Muscle of arm (tissue), 14 donors: ENCODE measurements at places on chromosomes 5 and 9.

DNA sequence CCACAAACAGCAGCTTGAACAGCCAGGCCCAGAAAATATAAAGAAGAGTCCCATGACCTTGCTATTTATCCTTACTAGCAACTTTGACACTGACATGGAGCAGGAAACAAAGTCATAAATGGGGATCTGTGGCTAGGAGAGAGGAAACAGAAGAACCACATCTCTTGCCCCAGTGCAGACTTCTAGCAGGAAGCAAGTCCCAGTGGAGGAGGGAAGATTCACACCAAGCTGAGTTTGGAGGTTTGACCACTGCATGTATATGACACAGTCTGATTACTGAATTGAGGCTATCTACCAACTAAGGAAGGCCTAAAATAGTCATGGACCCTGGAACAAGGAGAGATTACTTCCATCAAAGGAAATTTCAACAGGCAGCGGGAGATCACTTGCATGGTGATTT, 51.4 kb downstream of the CDH6 start:
- no peak for DNase-seq

DNA sequence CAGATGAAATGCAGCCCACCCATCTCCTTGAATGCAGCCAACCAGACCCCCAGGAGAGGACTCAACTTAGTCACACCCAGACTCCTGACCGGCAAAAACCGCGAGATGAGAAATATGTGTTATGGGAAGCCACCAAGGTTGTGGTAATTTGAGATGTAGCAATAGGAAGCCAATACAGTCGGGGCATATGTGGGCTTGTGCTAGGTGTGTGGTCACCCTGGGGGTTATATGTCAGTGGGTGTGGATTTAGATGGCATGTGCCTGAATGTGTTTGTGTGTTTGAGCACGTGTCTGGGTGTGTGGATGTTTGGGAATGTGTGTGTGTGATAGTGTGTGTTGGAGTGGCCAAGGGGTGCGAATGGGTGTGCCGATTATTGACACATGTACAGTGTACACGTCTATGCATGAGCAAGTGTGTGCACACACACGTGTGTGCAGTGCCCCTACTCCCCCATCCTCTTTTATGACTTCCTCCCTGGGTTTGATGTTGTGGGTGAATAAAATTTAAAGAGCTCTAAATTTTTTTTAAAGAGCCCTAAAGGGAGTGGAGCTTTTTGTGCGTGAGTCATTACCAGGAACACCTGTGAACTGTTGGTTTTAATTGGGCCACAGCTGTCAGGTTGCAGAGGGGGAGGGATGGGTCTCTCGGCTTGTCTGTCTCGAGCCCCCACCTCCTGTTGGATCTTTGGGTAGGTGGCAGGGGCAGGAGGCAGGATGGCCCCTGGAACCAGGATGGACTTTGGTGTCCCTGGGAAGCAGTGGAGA, 86.8 kb downstream of the LHX2 start:
- no peak for DNase-seq

DNA sequence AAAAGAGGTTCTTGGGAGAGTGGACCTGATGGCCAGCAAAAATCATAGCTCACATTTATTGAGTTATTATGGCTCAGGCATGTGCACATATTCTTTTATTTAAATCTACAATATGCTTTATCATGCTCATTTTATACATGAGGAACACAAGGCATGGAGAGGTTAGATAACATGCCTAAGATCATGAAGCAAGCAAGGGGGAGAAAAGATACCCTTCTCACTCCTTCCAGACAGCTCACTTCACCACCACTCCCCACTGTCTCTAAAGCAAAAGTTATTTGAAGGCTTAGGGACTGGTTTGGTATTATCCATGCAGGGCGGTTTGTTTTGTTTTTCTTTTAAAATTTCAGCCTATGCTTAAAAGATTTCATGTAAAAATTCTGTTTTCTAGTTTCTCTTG, 59.0 kb upstream of the PDE8B start:
- no peak for DNase-seq

- no peak for DNase-seq
These were observed 92.4 kb downstream of the STX17 start for GRCh38 chr9:99998866-99999265.

DNA sequence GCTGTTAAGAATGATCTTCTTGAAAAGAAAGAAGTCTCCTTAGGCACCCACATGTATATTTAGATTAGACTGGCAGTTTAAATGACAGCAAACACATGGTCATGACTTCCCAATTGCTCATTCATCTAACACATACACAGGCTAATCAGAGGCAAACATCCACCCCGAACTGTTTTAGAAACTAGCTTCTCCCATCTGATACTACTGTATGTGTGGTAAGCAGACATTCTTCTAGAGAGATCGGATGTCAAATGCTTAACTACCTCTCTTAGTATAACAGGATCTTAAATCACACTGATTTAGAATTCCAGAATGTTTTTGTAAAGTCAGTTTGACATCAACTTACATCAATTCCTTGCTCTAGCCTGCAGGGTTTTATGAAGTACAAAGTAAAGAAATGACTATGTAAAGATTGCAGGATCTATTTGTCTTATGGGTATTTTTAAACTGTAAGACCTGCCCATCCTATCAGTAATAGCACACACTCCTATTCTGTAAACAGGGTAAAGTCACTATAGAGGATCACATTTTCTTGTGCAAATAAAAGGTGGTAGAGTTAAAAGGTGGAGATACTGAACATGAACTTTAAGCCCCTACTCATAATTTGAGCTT, 239.7 kb downstream of the MLLT3 start:
- DNase-seq, result no peak

DNA sequence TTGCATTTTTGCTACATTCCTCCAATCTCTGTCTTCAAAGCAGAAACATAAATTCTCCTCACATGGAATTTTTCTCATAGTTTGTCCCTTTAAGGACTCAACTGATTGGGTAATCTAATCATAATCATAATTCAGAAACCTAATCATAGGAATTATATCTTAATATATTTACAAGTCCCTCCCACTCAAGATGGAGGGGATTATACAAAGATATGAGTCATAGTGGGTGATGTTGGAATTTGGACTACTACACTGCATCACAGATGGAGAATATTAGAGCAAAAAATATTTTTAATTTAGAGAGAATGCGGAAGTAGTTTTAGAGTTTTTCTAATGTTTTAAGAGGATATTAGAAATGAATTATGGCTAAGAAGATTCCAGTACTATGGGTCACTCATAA, 1034.0 kb downstream of the DTWD2 start:
- DNase-seq, result no peak

- no peak for DNase-seq
These were observed 83.5 kb upstream of the RUSC2 start for GRCh38 chr9:35406183-35406959.

- DNase-seq, result no peak
These were observed 60.9 kb upstream of the SLC2A8 start for GRCh38 chr9:127336086-127336485.

GRCh38 chr5:64462391-64462790, 43.4 kb upstream of the RGS7BP start:
- DNase-seq, result no peak

DNA sequence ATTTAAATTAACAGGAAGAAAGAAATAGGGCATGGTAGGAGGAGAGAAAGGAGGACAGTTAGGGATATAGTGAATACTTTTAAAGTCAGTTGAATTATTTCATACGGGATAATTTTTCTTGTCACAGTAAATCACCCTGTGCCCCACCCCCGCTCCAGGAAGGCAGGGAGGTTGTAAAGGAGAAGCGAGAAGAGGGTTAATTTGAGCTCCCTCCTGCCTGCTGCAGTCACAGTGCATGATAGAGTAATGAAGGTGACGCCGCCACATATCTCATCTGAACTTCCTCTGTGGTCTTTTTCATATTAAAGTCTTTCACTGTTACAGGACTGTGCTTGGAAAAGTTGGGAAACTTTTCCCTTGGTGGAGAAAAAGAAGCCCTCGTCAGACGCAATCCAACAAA, 896 bp upstream of the PCSK5 start:
- DNase-seq, result no peak

DNA sequence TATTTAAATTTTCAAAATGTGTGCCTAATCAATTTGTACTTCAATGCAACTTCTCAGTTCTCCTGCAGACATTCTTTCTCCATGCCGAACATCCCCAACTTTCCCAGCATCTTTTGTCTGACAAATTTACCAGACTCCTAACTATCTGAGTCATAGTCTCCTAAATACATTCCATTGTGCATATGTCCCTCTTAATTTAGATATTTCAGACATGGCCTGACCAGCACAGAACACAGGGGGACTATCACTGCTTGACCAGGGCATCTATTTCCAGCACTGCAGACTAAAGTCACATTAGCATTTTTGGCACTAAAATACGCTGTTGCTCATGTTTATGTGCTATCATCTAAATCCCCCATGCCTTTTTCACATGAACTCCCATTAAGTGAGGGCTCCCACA, 71.9 kb downstream of the ITGA1 start:
- DNase-seq, result no peak

- no peak for DNase-seq
These were observed 27.7 kb downstream of the PLCXD3 start for GRCh38 chr5:41482715-41483114.

DNA sequence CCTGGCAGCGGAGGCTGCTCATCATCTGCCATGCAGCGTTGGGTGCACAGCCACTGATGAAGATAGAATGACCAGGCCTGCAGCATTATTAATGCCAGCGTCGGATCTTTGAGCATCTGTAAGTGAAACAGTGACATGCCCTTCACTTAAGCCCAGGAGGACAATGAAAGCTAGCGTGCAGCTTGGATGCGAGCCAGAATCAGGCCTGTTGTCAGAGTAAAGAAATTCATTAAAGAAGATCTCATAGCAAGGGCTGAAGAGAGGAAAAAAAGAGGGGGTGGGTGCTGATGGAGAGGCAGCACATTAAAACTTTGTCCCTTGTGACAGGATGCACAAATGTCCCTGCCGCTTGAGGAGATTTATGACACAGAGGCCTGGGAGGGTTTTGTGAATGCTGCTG, 186.1 kb upstream of the MAST4 start:
- no peak for DNase-seq
